ENCODE measurements at places on chromosomes 6 and 20.

DNA sequence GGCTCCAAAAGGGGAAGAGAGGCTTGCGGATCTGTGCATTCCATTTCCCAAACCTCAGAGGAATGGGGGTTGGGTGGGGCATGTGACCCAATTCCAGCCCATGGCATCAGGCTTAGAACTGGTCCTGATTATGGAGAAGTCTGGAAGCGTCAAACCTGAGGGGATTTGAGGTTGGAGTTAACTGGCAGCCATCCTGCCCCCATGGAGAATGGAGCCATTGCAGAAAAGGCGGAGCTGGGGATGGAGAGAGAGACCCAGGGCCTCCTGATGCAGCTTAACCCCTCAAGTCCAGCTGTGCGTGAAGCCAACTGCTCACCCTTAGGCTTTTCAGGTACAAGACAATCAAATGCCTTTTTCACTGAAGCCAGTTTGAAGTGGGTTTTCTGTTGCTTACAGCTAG is 9.9 kb upstream of the SDCBP2 start:
- no peak for DNase-seq

DNA sequence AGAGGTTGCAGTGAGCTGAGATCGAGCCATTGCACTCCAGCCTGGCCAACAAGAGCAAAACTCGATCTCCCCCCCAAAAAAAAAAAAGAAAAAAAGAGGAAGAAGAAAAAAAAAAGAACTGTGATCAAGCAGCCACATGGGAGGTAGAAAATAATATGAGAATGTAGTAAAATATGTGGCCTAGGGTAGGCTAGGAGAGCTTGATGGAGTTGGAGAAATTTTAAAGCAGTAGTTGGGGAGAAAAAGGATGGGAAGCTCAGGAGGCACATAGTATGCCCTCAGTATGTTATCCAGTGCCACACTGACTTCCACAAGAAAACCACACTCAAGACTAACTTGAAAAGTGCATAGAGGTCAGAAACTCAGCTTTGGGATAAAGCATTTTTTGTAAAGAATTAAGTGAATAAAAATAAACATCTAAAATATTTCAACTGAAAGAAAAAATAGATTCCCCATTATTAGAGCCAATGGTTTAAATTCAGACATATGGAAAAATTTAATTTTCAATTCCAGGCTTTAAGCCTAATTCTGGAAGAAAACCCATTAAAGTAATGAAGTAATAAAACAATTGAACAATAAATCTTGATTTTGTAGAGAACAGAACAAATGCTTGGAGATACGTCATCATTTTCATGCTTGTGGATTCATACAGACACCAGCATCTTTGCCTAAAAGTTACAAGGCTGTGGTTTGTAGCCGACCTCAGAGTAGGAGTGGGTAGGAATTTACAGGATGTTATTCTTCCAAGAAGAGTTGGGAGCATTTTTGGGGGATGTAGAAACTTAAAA is 34.7 kb downstream of the PLEKHG1 start:
- no peak for DNase-seq

DNA sequence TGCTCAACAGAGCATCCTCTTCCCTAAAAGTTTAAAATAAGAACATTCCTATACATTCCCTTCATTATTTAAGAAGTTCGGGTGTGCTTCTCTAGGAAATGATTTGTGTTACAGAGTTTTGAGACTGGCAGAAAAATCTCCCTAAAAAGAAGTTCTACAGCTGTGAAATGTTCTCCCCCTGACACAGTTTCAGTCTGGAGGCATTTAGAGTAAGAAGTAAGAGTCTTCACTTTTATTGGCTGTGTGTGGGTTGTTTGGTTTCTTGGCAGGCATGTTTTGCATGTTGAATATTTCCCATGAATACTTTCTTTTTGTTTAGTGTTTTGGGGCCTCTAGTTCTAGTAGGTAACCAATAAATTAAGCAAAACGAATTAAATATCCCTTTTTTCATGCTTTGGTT is 195.9 kb downstream of the TENT5A start:
- no peak for DNase-seq

DNA sequence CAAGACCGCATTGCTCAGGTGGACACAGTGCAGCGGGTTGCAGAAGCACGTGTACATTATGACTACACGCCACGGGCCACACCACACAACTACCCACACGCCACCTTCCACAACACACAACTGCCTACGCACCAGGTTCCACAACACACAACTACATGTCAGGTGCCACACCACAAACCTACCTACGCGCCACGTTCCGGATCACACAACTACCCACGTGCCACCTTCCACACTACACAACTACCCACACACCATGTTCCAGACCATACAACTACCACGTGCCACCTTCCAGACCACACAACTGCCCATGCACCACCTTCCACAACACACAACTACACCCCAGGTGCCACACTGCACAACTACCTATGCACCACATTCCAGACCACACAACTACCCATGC is 20.5 kb downstream of the THBS2 start:
- DNase-seq: no peak

GRCh38 chr6:33118525-33119123 is 42.8 kb downstream of the HLA-DPB1 start:
- DNase-seq: no peak

GRCh38 chr6:152098683-152099082 is 291.2 kb downstream of the ESR1 start:
- no peak for DNase-seq

GRCh38 chr6:87965806-87966205 is 81.8 kb upstream of the SPACA1 start:
- DNase-seq: no peak

DNA sequence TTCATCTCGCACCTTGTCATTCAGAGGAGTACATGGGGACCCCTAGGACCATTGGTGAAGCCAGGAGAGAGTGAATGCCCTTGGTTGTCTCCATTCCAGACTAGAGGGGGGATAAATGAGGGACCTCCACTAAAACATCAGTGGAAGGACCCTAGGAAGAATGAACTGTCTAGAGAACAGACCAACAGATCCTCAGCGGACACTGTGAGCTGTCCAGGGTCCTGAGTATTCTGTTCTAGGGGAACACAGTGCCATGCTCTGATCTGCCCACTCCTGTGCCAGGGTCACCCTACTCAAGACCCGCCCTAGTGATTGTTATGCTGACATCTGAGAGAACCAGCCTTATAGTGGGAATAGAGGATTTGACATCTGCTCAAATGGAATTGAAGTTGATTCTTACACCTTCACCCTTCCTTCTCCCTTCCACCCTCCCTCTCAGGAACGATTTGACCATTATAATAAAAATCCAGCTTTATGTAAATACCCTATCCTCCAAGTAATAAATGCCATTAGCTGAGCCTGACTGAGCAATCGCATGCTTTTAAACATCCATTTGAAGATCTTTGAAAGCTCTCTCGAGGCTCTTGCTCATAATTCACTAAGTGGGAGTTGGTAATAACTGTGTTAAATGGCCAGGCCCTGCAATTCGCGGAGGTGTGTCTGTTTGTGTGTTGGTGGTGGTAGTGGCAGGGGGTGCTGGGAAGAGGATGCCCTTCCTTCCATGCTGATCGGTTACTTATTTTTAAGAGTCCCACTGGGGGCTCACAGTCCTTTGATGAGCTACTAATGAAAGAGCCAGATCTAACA is 43.6 kb upstream of the SLC32A1 start:
- DNase-seq: no peak

DNA sequence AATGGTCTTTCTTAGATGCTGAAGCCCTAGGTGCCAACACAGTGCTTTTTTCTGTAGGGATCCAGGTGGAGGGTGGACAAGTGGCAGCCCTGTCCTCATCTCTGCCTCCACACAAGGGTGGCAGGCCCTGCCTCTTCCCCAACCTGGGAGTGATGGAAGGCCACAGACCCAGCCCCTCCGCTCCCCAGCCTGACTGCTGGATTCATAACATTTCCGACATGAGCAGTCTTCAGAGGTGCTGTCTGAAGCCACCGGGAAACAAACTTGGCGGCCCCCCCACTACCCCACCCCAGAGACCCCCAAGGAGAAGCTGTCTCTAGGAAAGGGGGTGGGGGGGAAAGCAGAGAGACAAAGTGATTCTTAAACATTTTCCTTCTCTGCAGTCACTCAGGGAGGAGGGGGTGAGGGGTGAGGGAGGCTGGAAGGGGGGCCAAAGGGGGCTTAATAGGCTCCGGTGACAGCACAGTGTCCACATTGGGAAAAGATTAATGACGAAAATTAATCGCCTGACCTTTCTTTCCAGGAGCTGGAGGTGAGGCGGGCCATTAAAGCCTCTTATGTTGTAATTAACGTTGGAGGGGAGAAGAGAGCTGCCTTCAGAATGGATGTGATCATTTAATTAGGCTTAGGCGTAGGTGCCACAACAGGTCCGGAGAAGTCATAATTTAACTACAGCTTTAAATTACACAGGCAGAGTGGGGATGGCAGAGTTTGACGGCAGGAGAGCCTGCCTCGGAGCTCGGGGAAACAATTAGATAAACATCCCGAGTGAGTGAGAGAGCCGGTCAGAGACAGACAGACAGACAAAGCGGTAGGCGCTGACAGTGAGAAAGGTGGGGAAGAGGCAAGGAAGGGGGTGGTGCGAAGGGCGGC is 76.8 kb upstream of the FOXP4 start:
- no peak for DNase-seq

DNA sequence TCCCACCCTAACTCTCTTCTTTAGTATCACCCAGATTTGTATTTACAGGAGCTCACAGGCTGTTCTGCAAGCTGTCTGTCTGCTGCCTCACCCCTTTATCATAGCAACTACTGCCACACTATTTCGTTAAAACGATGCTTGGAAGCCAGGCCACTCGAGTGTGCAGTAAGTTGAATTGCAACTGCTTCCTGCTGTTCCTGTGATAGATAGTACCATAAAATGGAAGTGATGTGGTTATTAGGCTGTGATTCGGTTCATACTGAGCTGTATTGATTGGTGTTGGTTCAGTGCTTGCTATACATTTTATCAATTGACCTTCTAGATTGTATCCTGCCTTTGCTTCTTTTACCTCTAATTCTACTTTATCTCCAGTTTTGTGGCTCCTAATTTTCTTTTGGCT is 325.4 kb downstream of the RNF144B start:
- DNase-seq: no peak

- no peak for DNase-seq
Measured at GRCh38 chr20:49669601-49670189, 44.0 kb downstream of the B4GALT5 start.

GRCh38 chr6:143139239-143139784 is 78.6 kb downstream of the AIG1 start:
- no peak for DNase-seq

DNA sequence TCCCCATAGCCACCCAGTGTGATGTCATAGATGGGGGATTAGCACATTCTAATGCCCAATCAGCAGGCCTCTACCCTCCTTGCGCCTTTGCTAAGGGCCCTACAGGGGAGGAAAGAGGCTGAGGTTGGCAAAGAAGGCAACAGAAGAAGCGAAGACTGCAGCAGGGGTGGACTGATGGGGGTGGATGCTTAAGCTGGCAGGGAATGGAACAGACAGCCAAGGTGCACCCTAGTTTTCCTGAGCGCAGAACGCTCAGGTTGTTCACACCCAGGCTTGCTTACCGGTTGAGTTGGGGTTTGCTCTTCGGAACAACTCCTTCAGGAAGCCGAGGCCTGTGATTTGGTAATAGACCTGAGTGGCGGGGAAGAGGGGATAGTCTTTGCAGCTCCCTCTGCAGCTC is 12.7 kb downstream of the MRPS18A start:
- no peak for DNase-seq

DNA sequence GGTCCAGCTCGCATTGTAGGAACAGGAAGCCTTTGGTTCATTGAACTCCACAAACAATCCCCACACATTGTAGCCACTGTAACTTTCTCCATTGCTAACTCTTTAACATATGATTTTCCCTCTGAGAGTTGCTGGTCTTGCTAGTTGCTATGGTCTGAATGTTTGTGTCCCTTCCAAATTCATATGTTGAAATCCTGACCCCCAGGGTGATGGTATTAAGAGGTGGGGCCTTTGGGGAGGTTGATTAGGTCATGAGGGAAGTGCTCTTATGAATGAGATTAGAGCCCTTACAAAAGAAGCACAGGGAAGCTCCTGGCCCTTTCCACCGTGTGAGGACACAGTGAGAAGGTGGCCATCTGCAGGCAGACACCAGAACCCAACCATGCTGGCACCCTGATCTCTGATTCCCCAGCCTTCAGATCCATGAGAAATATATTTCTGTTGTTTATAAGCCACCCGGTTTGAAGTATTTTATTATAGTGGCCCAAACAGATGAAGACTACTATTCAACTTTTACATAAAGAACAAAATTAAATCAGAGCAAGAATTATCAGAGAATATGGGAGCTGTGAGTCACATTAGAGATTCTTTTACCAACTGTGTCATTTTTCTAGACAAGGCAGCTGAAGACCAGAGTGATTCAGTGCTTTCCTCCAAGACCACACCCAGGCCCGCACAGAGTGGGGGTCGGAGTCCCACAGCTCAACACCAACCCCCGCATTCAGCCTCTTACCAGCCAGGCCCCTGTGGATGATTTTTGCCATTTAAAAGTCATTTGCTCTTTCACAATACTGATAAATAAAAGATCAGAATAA is 143.0 kb downstream of the SAMD5 start:
- DNase-seq: no peak

DNA sequence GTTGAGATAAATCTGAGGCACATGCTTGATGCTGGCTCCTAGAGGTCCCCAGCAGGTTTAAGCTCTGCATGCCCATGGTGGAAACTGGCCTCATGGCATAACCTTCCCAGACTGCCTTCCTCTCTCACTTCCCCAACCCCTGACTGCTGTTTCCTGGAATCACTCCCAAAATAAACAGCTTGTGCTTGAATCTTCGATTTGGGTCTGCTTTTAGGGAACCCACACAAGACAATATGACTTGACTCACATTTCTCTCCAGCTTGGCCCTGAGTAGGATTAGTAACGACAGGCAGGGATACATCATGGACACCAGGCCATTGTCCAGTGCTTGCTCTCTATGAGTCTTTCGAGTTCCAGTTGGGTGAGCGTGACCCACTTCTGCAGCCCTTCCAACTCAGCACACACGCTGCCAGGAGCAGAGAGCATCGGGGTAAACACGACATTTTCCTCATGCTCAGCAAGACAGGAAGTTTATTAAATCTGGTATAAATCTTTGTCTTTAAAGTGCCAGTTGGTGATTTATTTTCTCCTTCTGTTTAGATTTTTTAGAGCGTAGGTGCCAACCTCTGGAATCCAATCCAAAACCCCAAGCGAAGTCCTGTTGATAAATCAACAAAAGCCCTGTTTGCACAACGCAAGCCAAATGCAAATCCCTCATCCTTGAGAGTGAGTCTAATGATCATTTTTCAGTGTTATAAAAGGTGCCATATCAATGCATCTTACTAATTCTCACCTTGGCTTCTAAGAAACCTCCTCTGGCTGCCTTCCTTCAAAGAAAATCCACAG is 135.0 kb downstream of the FOXA2 start:
- DNase-seq: no peak

Measured in activated CD8-positive, alpha-beta memory T cell treated with anti-CD3 and anti-CD28 coated beads for 1 hour (primary cell).